Gastrocnemius medialis (tissue), 4 donors: ENCODE measurements at places on chromosomes 12 and 14.

GRCh38 chr14:105281371-105282097, 19.3 kb downstream of the BRF1 start:
- no peak for DNase-seq

GRCh38 chr12:59234391-59234790, 314.1 kb upstream of the LRIG3 start:
- DNase-seq: no peak

DNA sequence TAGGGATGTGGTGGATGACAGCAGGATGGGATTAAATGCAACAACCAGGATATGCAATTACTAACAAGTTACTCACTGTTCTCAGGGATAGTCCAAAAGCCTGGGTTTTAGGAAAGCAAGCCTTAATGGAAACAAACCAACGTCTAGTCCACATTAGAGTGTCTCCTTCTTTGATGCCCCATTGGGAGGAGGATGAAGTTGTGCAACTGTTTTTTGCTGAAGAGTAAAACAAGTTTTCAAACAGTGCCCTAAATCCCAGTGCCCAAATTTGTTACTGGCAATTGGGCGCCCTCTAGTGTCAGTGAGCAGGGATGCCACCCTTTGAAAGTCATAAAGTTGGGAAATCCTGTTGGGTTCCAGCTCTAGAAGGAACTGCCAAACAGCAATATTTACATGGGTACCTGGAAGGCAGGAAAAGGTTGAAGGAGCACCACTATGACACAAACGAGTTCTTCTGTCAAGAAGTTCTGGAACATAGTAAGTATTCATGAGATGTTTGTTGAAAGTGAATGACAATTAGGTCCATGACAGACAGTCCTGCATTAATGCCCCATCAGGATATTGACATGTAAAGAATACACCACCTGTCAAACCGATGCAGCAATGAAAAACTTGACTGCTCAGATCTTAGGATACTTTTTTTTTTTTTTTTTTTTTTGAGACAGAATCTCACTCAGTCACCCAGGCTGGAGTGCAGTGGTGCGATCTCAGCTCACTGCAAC, 11.1 kb upstream of the DPF3 start:
- peak; percentile 49 for DNase-seq

GRCh38 chr12:72135021-72135301, 137.2 kb upstream of the TRHDE start:
- no peak for DNase-seq

DNA sequence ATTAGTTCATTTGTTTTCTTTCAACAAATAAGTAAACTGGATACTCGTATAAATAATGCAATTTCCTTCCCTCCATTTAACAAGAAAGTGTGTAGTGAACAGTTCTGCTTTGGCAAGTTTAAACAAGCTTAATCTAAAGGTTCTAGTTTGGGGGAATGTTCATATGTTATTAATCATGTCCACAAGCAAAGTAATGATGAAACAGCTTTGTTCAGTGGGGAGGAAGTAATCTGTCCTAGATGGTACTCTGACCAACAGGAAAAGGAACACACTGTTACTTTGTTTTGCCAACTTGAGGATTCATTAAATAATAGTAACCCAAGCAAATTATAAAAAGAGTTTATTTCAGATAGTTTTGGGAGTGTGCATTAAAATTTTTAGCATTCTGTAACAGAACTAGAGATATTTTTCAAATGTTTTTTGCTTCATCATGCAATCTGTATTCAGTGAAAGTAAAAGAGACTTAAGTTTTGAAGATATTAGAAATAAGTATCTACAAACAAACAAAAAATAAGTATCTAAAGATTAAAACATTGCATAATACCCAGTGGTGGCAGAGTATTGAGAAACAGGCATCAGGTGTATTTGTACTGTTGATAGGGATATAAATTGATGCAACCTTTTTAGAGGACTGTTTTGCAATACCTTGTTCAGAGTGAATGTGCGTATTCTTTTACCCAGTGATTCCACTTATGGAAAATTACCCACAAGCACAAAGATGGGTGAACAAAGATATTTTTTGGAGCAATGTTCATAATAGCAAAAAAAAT, 61.1 kb downstream of the RAB35 start:
- no peak for DNase-seq

- no peak for DNase-seq
Observed at GRCh38 chr14:105503296-105503640, 12.2 kb downstream of the TEDC1 start.

- no peak for DNase-seq
Observed at GRCh38 chr14:94153750-94154342, 20.3 kb upstream of the PPP4R4 start.
